ENCODE measurements at places on chromosomes 1 and 21. TPM values are rescaled to one million over a fixed set of nuclear protein-coding genes. Genes with fewer than 3 reads are reported as not detected.

DNA sequence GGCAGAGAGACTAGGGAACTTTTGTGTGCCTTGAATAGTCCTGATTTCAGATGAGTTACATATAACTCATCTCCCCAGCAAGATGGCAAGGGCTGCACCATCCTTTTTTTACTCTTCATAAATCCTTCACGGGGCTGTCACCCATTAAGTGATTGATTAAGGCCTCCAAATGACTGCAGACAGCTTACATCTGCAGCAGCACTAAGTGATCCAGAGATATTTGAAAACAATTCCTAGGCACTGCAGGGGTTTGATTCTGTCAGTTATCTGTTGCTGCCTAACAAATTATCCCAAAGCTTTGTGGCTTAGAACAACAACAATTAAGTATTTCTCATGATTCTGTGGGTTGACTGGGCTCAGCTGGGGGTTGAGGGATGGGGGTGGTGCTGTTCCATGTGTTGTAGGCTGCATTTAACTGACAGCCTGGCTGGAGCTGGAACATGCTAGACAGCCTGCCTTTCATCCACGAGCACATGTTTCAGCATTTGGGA, 19.3 kb downstream of the TEX38 start:
- no peak for DNase-seq

GRCh38 chr1:215405211-215405610, 161.9 kb upstream of the KCTD3 start:
- DNase-seq: no peak

The ADGRL4 gene
- polyA plus RNA-seq: 19.8 TPM

- DNase-seq: no peak
Measured at GRCh38 chr1:224718470-224719053, 102.4 kb downstream of the CNIH3 start.

The PGLYRP4 gene
- polyA plus RNA-seq: not detected

Data from left renal cortex interstitium (tissue), 4 donors.